ENCODE measurements at places on chromosomes 5 and 9.

- DNase-seq = no peak
Observed at GRCh38 chr5:180352116-180353047, 754 bp downstream of the GFPT2 start.

- DNase-seq = peak; percentile 21
Observed at GRCh38 chr5:32329395-32329834, 16.7 kb upstream of the MTMR12 start.

DNA sequence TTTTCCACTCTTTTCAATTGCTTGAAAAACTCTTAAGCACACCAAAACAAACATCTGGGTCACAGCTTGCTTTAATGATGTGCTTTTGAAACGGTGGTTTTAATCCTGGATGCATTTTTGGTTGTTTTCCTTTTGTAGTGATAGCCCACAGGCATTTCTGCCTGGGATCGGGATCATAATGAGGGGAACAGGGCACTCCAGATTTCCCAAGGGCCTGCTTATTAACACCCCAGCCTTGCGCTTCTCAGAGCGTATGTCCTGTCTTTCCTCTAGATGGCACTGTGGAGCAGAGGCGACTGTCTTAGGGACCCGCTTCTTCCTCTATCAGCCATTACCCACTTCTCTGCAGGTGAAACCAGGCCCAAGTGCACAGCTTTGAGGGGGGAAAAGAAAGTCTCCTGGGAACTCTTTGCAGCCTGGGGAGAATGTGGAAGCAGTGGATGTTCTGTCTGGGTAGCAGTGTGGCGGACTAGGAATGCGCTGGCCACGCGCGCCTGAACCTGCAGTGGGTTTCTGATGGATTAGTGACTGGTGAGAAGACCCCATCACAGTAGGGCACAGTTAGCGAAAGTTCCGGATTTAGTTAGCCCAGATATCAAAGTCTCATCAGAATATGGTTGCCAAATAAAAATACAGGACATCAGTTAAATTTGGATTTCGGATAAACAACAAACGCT, 190.1 kb downstream of the GNA14 start:
- DNase-seq = peak; percentile 38

GRCh38 chr9:127015921-127016512, 101.4 kb downstream of the RALGPS1 start:
- no peak for DNase-seq

GRCh38 chr5:172683645-172684471, 42.8 kb downstream of the NEURL1B start:
- no peak for DNase-seq

GRCh38 chr5:174387448-174387847, 336.9 kb upstream of the MSX2 start:
- DNase-seq = no peak

GRCh38 chr5:56172241-56172640, 60.9 kb downstream of the ANKRD55 start:
- no peak for DNase-seq

GRCh38 chr5:102863058-102863457, 108.0 kb downstream of the PAM start:
- DNase-seq = no peak

GRCh38 chr9:3793971-3794383, 268.2 kb upstream of the RFX3 start:
- DNase-seq = no peak

GRCh38 chr5:170313344-170313743, 15.8 kb upstream of the LCP2 start:
- DNase-seq = no peak

DNA sequence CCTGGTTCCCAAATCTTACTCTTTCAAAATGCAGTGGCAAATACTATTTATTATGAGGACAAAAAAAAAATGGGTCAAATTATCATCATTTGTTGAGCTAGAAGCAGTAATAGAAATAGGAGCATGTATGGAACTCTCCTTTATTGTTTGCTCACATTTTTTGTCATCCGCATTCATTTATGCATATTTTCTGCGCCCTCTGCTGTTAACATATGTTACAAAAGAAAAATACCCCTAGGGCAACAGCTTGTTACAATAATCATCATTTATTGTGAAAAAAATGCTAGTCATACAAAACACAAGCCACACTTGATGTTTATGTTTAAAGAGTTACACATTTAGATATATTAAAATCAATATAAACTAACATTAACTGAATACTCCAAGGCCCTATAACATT, 328.2 kb downstream of the TUSC1 start:
- DNase-seq = no peak

DNA sequence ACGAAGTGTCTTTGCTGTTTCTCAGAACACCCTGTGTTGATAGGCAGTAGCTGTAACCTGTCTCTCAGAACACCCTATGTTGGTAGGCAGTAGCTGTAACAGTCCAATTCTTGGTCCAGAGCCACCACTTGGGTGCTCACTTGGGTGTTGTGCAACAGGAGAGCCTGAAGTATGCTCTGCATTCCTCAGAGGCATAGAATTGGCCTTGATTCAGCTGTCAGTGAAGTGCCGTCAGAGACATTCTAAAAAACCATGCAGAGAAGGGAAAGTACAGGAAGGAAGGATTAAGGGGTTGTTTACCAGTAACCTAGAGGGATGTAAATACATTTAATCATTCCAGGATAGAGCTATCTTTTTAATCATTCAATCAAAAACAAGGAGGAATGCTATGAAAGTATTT, 231.2 kb downstream of the ARRDC3 start:
- DNase-seq = no peak

DNA sequence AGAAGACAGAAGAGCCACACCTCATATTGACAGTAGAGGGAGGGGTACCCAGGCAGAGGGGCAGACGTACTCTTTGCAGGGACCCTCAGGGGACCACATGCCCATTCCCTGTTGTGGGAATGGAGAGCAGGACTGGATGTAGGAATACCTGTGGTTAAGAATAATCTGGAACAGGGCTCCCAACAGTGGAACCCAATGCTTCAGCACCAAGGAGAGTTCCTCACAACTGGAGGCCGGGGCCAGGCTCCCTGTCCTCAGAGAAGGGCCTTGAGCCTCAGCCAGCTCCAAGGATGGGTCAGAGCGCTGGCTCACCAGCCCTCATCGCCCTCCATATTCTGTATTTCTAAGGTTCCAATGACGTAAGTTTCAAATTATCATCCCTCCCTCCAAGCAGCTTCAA, 7.4 kb upstream of the SHC3 start:
- no peak for DNase-seq

DNA sequence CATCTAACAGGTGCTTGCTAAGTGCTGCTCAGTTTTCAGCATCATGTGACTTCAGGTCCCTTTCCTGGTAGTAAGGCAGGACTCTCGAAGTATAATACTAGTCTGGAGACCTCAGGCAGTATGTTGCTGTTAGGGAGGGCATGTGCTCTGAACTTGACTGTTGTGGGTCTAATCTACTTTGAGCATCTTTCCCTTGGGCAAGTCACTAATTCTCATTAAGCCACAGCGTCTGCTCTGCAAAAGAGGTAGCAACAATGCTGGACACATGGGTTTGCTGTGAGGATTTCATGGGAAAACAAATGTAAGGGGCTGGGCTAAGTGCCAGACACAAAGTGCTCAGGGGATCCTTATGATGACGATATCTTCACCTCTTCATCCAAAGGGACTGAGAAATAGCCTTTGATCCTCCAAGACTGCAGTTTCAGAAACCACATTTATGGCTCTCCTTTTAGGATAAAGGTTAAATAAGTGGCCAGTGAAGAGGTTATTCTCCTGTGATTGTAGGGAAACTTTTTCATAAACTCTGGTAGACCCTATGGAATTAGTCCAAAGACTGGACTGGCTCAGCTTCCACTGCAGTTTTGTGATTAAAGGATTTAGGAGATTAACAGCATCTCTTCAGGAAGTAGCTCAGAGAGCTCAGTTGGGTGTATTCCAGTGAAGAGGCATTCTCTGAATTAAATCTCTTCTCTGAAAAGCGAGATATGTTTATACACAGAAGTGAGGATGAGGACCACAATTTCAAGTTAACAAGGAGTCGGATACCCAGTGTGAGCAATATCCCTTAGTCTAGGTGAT, 216.6 kb downstream of the SGCD start:
- DNase-seq = no peak

DNA sequence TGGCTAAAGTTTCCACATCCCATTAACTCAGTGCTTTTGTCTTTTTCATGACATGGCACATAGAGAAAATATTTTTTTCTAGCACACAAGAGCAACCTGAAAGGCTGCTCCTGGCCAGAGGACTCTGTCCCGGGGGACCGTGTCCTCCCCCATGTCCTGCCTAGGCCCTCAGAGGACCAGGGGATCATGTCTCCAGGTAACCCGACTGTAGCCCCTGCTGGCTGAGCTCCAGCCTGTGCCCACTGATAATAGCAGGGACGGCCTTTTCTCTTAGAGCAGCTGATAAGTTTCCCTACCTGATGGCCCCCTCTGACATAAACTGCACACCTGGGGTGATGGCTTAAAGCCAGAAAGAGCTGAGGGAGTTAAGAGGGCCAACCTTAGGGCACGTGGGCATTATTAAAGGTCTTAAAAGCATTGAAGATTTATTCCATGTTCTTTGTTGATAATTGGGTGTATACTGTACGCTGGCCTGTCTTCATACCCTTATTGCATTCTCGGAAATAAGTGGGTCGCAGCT, 5.9 kb downstream of the HDHD3 start:
- no peak for DNase-seq

DNA sequence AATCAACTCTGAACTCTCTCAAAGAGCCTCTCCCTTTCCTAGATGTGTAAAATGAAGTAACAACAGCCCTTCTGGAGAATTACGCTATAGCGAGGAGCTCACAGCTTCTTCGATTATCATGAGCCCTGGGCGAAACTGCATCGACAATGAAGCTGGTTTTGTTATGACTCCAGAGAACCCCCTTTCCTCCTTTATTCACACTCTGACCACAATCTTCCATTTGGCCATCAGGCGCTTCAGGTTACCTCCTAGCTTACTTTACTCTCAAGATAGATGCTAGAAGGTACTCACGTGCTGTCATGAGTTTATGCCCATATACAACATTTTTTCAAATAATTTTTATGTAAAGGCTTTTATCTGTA, 362.7 kb upstream of the RFX3 start:
- DNase-seq = no peak

GRCh38 chr5:134967607-134968006, at the start of gene CATSPER3:
TSS of gene CATSPER3 (plus strand) at chr5:134967907. CDS start at chr5:134967992, 85 bp downstream.
- DNase-seq = no peak

- no peak for DNase-seq
Observed at GRCh38 chr9:127838375-127839078, 15.9 kb downstream of the ENG start.

GRCh38 chr5:101673120-101673519, 623.0 kb downstream of the SLCO4C1 start:
- DNase-seq = no peak

GRCh38 chr5:25090854-25091253, 446.1 kb upstream of the CDH10 start:
- DNase-seq = no peak

DNA sequence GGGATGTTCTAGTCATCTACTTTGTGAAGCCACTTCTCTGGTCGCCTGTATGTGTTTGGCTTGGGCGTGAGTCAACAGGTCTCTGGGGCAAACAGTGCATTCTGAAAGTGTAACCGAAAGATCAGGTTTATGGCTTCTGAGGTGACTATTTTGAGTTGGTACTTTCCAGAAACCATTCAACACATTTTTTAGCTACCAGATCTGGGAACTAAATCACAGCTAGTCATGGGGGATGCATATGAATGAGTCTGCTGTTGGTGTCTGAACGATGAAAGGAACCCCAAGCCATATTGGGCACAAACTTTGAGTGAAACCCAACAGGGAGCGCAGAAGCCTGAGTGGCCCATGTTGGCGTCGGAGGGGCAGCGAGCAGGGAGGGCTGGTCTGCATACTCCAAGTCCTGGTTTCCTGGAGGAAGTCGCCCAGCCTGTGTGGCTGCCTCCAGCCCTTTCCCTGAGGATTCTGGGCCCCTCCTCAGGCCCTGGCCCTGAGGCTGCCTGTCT, 35.3 kb downstream of the UBE2QL1 start:
- no peak for DNase-seq

All from stimulated activated CD4-positive, alpha-beta T cell treated with anti-CD3 and anti-CD28 coated beads, Interleukin-1b, Interleukin-23, amount 100 ng/mL, for 24 hours (primary cell).